ENCODE measurements at places on chromosomes 4 and X. TPM values are rescaled to one million over a fixed set of nuclear protein-coding genes. Genes with fewer than 3 reads are reported as not detected.

DSPP gene
- not detected for total RNA-seq

MAB21L2 gene
- not detected for total RNA-seq

AFF2 gene
- total RNA-seq, result 0.13 TPM

MAGEA2 gene
- total RNA-seq, result not detected

EGFL6 gene
- total RNA-seq, result not detected

UNC5C gene
- 0.03 TPM for total RNA-seq

MAGEB10 gene
- total RNA-seq, result not detected

ADH1B gene
- not detected for total RNA-seq

MEPE gene
- total RNA-seq, result 0.24 TPM

GASK1B gene
- total RNA-seq, result 1.3 TPM

NOX1 gene
- total RNA-seq, result not detected

PLP2 gene
- total RNA-seq, result 63.8 TPM

CISD2 gene
- total RNA-seq, result 88.6 TPM

MAGEH1 gene
- total RNA-seq, result 28.2 TPM

AREG gene
- 0.25 TPM for total RNA-seq

CXCL11 gene
- total RNA-seq, result not detected

SPANXA1 gene
- not detected for total RNA-seq

GPR173 gene
- total RNA-seq, result 0.19 TPM

ANAPC4 gene
- total RNA-seq, result 11.7 TPM

IL21 gene
- not detected for total RNA-seq

WFS1 gene
- 17.4 TPM for total RNA-seq

UGT2B17 gene
- not detected for total RNA-seq

TEX13C gene
- not detected for total RNA-seq

GABRG1 gene
- total RNA-seq, result not detected

MMRN1 gene
- not detected for total RNA-seq

EVC gene
- 10.0 TPM for total RNA-seq

RTL3 gene
- total RNA-seq, result 2.7 TPM

CBR4 gene
- 10.1 TPM for total RNA-seq

TRIM2 gene
- total RNA-seq, result 11.7 TPM

ANOS1 gene
- total RNA-seq, result 3.5 TPM

GC gene
- not detected for total RNA-seq

FLNA gene
- total RNA-seq, result 1,686 TPM

SPANXN3 gene
- total RNA-seq, result not detected

MTCP1 gene
- total RNA-seq, result 2.0 TPM

BEX1 gene
- total RNA-seq, result not detected

FAM133A gene
- 0.03 TPM for total RNA-seq

CLCN5 gene
- 2.0 TPM for total RNA-seq

LONRF3 gene
- 1.1 TPM for total RNA-seq

ANXA10 gene
- total RNA-seq, result 3.6 TPM

RAB39B gene
- not detected for total RNA-seq

ZNF41 gene
- total RNA-seq, result 6.5 TPM

TNIP3 gene
- total RNA-seq, result 0.47 TPM

SEPTIN6 gene
- total RNA-seq, result 12.9 TPM

FHIP1A gene
- 3.0 TPM for total RNA-seq

CLDN22 gene
- total RNA-seq, result not detected

CXXC4 gene
- 0.56 TPM for total RNA-seq

CTSO gene
- 10.7 TPM for total RNA-seq

SYNPO2 gene
- total RNA-seq, result 2.8 TPM

ETDA gene
- total RNA-seq, result not detected

CCNB3 gene
- total RNA-seq, result not detected

ABLIM2 gene
- total RNA-seq, result not detected

RPA4 gene
- 0.29 TPM for total RNA-seq

PRKG2 gene
- total RNA-seq, result 0.03 TPM

BMX gene
- total RNA-seq, result not detected

S100G gene
- not detected for total RNA-seq

HHIP gene
- 8.8 TPM for total RNA-seq

EDA gene
- total RNA-seq, result not detected

All from SJSA1 (cell line).